ENCODE measurements at places on chromosomes 1 and 21.

- no peak for DNase-seq
These were observed 2.9 kb upstream of the EDN2 start for GRCh38 chr1:41487126-41488039.

DNA sequence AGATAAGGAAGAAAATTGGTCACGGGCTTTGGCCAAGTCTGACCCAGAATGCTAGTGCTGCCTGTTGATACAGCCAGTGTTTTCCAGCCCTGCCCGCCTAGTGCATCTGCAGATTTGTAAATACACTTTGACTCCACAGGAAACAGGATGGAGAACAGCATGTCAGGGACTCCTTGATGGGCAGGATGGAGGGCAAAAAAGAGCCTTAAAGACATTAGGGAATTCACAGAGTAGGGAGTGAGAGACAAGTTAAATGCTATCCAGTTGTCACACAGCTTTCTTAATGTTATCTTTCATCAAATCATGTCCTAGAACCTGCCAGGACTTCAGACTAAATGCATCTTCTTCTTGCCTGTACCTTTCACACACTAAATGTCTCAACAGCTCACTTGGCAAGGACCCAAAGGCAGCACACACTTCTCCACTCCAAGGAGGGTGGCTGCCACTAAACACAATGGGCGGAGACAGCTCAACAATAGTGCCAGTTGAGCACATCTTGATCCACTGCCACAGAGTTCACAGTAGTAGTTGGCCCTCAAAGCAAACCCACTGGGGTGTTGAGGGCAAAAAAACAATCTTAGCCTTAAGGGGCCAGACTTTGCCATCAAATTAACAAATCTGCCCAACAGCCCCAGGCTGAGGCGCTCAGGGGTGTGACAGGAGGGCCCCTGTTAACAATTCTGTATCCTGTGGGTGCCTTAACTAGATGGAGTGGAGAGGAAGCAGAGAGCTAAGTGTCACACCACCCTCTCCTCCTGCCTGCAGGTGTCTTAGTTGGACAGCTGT, 2.7 kb downstream of the HIVEP3 start:
- DNase-seq = no peak

DNA sequence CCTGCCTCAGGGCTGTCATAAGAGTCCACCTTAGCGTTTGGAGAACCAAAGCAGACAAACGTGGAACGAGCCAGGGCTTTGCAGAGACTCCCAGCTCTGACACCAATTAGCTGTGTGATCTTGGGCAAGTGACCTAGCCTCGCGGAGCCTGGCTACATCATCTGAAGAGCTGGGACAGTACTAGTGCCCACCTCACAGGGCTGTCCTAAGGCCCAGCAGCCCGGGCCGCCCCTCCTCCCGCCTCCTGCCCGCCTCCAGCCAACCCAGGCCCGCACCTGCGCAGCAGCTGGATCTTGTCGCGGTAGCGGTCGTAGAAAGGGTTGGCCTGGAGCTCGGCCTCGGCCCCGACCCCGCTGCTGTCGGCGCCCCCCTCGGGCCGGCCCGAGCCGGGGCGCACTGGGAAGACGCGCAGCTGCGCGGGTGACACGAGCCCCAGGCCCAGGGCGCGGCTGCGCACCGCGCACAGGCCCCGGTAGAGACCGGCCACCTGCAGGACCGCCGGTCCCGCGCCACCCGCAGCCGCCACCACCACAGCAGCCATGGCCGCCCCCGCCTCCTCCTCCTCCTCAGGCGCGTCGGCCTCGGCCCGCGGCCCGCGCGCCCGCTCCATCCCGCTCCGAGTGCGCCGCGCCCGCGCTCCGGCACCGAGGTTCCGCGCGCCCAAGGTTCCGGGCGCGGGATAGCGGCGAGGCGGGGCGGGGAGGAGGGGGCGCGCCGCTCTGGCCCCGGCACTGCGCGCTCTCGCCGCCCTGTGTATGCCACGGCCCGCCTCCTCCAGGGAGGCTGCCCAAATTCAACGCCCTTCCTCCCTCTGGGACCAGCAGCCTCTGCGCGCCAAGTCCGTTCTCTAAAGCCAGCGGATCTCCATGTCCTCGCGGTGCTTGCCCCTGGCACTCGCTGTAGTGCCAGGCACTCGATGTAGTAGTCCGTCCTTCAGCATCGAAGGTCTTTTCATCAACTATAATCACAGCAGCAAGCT, at the start of gene ATPAF1:
Gene ATPAF1, minus strand, starts transcription at position 583 of the 979 bp plus-strand sequence. Its CDS starts 42 bp downstream, at position 541.
- DNase-seq = peak; percentile 56

DNA sequence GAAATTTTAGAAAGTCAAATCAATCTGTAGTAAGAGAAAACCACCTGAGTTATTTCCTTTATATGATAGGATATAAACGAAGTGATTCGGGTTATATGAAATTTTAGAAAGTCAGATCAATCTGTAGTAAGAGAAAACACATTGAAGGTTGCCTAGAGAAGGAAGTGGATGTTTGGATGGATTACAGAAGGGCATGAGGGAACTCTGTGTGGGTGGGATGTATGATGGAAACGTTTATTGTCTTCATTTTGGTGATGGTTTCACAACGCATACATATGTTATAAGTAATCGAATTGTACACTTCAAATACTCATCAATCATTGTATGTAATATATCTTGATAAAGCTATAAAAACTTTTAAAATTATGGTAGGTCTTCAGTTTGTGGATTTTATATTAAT, 5.1 kb downstream of the CR1 start:
- DNase-seq = no peak

- no peak for DNase-seq
These were observed 30.2 kb downstream of the COA7 start for GRCh38 chr1:52667984-52668383.

GRCh38 chr1:231170875-231171274, 9.0 kb downstream of the TRIM67 start:
- DNase-seq = no peak

DNA sequence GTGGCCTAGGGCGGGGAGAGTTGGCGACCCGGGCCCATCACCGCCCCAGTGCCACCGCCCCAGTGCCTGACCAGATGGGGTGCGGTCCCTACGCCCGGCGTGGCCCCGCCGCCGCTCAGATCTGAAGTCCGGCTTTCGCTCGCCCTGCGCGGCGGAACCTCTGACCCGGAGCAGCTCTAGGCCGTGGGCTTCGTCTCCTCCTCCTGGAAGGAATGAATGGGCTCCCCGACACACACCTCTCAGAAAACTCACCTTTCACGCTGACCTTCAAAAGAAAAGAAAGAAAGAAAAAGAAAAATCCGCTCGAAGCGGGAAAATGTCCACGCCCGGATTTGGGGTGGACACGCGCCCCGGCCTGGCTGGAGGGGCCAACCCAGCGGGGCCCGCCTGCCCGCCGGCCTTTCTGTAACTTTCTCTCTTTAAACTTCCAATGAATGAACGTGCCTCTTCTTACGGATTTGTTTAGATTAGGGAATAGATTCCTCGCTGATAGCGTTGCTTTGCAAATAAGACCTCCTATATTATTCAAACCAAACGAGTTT, 5.4 kb upstream of the SIM2 start:
- no peak for DNase-seq

DNA sequence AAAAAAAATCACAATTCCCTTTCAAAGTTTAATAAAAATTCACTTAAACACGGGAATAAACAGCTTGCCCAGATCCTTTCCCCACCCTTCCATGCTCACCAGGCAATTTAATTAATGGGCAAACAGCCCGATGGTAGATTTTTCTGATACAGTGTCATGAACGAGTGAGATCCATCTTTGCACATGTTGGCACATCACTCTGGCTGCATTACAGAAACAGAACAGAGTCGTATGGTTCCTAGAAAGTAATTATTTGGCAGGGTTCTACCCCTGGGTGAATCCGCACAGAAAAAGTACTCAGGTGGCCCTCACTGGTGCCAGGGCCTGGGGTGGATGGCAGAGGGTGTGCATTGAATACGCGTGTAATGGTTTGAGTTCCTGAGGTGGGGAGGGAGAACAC, 24.6 kb upstream of the OVAAL start:
- no peak for DNase-seq

DNA sequence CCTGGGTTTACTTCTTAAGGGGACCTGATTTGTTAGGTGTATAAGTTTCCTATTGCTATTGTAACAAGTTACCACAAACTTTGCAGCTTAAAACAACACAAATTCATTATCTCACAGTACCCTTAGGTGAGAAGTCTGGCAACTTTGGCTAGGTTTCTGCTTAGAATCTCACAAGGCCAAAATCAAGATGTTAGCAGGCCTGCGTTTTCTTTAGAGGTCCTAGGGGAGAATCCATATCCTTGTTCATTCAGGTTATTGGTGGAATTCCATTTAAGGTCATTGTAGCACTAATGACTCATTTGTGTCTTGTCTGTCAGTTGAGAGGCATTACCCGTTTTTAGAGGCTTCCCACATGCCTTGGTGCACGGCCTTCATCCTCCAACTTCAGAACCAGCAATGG, 8.2 kb upstream of the SH2D1B start:
- no peak for DNase-seq

DNA sequence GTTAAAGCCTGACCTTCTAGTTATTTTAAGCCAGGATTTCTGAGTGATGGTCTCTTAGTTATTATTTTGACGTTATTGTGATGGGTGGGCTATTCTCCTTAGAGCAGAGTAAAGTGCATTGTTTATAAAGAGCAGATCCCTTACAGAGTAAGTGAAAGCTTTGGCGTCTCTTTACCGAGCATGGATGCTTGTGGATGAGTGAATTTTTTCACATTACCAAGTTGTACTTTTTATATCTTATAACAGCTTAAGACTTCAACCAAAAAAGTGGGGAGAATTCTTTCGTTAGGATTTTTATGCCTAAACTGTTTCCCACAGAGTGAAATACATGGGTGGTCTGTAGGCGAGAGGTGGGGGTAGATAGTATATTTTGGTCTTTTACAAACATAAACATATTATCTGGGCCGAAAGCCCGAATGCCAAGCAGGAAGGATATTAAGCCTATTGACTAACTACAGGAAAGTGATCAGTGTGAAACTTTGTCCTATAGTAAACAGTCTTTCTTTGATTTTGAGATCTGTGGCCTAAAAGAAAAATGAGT, 279.1 kb upstream of the C1orf105 start:
- DNase-seq = no peak

DNA sequence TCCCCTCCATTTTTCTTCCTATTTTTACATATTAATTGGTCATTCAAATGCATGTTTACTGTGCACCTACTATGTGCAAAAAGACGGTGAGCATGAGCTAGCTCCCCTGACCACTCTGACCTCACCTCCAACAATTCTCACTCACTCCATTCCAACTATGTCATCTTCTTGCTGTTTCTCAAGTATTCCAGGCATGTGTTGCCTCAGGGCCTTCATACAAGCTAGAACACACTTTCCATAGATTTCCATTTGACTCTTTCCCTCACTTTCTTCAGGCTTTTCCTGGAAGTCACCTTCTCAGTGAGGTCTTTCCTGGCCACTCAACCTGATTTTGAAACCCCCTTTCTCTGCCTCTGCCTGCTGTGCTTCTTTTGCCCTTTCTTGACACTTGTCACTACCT, 32.6 kb downstream of the CHIA start:
- DNase-seq = no peak

DNA sequence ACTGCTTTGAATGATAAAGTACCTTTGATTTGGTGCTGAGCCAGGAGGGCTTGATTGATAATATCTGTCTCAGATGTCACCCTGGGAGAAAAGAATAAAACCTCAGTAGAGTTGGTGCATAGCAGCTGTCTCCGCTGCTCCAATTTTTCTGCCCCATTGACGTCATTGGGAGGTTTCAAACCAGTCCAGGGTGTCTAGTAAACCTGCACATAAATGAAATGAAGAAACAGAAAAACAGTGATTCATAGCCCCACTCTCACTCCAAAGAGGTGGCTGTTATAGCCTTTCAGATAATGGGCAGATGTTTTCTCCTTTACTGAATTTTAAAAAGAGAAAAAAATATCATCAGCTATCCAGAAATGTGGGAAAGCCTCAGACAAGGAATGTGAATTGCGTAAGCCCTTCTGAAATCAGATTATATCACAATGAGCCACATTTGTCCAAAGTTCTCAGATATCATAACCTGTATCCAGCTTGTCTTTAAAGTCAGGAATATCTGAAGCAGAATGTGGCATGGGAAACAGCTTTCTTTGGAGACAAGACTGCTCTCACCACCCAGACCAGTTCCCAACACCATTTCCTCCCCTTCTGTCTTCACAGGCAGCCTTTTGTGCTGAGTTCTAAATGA, 351.3 kb upstream of the SGIP1 start:
- DNase-seq = no peak

GRCh38 chr1:1677718-1678580, 14.6 kb downstream of the SLC35E2B start:
- DNase-seq = no peak

DNA sequence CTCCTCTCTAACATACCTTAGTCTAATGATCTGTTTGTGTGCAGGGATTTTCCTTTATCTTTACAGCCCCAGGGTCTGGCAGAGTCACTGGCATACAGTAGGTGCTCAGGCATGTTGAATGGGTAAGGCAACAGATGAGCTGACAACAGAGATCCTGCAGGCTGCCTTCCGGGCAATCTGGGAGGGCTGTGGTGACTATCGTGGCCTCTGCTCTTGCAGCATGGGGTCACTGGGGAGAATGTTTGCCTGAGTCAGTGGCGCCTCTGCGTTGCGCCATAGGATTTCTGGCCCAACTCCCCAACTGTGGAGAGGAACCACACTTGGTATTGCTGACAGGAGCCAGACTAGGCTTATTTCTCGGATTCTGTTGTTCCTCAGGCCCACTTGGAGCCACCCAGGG, 93.8 kb downstream of the LAMC2 start:
- no peak for DNase-seq

DNA sequence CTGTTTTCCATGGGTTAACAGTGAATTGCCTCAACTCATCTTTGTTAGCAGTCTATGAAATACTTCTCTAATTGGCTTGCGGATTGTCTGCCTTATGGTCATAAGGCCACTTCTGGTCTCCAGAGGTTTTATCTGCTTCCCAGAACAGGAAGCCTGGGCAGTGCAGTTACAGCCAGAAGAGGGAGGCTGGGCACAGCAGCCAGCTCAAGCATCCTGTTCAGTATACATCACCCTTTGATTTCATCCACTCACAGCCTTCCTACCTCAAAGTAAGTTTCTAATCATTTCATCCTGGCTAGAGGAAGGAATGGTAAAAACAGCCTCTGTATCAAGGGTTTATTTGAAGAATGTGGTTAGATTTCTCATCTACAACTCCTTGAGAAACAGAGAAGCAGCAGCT, 311.5 kb upstream of the DEPDC1 start:
- no peak for DNase-seq

DNA sequence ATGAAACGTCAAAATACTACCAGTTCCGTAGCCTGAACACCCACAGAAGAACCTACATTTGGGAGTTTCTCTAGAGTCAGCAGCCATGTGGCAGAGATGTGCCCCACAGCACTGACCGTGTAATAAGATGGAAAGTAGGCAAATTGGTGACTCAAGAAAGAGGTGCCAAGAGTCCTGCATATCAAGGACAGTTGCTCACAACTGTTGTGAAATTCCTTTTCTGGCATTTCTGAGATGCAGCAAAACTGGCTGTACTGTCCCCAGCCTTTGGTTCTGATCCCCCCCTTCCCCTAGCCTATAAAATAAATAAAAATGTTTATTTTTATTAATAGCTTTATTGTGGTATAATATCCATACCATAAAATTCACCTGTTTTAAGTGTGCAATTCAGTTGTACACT, 324.0 kb downstream of the PCP4 start:
- no peak for DNase-seq

- DNase-seq = no peak
These were observed 30.2 kb upstream of the DUSP10 start for GRCh38 chr1:221772117-221772516.
